Nephron progenitor cell (in vitro differentiated cells): ENCODE measurements at places on chromosomes 6 and 20.

- DNase-seq: peak; percentile 7
Observed at GRCh38 chr20:15930311-15931305, 642.6 kb downstream of the KIF16B start.

DNA sequence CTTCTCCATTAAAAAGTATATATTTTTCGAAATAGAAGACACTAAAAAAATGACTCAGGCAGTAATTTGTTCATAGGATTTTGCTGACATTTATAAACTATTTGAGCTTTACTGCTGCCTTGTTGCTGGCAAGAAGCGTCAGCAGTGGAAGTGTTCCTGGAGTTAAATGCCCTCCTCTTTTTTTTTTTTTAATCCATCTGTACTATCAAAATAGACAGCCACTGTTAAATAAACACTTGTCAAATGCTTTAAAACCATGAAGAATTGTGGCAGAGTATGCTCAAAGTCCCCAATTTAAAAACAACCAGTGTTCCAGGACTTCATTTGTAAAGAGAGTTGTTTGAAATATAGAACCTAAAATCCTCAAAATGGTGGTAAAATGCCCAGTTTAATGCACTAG lies 253.8 kb downstream of the NKAIN2 start:
- DNase-seq: no peak

GRCh38 chr6:160765412-160765811 lies 63.4 kb downstream of the PLG start:
- no peak for DNase-seq

- DNase-seq: no peak
Observed at GRCh38 chr6:114169763-114170162, 173.1 kb downstream of the HS3ST5 start.

DNA sequence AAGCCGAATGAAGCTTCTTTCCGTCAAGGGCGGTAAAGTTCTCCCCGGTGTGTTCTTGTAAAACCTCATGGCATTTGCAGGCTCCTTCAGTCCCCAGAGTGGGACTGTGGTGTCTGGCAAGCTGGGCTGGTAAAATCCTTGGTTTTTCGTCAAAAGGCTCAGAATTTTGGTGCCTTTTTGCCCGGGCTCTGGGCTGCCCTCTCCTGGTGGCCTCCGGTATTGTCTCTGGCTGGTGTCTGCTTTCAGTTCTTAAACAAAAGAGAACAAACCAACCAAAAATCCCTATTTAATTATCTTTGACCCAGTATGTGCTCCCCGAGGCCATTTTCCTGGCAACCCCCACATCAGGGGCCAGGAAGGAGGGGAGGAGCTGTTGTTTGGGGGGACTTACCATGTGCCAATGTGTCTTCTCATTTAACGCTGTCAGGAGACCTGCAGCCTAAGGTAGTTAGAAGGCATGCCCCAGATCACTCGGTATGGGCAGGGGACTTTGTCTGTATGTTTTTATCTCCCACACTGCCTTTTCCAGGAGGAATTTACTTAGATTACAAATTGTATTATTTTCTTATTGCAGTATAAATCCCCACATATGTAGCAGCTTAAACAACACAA lies 11.1 kb downstream of the CDH4 start:
- DNase-seq: peak; percentile 63

DNA sequence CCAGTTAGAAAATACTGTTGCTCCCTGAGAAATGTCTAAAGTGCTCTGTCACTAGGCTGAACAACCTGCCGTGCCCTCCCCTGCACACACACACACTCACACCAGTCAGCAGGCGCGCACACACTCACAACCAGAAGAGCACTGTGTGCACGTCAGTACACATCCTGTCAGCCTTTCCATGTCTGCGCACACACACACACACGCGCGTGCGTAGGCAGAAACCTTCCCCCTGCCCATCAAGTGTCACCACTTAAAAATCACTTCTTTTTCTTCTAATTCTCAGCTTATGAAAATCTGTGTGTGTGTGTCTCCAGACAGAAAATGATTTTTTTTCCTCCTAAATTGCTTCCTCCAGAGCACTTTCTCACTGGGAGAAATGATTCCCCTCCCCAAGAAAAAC lies 100.3 kb downstream of the EDN3 start:
- no peak for DNase-seq

- DNase-seq: no peak
Observed at GRCh38 chr6:26561533-26562466, 23.6 kb downstream of the HMGN4 start.

DNA sequence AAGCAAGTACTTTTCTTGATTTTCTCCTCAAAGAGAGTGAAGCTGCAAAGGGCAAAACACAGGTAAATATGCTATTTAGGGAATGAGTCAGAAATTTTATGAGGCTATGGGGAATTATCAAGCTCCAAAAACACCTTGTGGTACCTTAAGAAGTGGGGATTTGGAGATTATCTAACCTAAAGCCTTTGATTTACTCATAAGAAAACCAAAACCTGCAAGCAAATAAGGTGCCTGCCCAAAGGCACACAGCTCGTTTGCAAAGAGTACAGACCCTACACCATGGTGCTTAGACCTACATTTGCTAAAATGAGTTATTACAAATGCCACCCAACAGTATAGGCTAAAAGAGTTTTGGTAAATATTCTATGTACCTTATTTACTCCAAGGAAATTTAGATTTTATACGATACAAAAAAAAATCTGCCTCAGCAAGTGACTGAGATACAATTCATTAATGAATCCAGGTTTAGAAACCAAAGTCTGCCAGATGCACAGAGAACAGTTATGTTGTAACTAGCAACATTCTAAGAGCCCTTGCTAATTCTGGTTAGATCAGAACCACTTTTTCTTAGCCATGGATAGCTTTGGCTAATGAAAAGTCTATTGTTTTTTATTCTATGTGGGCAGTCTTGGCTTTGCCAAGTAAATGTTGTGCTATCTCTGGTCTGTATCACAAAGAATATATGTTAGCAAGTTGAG lies 101.5 kb downstream of the KHDC1L start:
- no peak for DNase-seq

DNA sequence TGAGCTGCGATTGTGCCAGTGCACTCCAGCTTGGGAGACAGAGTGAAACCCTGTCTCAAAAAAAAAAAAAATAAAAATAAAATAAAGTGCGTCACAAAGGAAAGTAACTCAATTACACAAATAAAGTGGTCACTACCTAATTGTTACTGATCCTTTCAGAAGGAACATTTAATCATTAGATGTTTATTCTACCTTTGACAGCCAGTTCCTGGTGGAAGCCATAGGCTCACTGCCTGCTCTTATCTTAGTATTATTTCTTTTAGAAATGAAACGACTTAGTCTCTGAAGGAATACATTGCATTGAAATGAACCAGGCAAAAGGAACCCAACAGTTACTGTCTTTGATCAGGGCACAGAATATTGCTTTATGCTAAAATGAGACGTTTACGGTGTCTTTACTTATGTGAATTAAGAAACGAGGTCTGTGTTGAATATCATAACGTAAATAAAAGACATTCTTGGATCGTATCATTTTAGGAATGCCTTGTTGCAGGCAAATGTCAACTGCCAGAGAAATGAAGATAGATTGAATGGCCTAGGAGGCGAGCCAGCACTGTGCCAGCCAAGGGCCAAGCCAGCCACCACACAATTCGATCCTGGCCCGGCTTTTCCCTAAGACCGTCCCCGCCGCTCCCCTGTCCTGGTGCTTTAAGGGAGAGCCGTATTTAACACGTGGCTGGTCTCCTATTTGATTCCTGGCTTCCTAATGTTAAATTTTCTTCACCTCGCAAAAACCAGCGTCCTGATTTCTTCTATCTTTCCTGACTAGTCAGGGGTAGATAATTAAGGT lies 136.7 kb upstream of the GMDS start:
- no peak for DNase-seq

DNA sequence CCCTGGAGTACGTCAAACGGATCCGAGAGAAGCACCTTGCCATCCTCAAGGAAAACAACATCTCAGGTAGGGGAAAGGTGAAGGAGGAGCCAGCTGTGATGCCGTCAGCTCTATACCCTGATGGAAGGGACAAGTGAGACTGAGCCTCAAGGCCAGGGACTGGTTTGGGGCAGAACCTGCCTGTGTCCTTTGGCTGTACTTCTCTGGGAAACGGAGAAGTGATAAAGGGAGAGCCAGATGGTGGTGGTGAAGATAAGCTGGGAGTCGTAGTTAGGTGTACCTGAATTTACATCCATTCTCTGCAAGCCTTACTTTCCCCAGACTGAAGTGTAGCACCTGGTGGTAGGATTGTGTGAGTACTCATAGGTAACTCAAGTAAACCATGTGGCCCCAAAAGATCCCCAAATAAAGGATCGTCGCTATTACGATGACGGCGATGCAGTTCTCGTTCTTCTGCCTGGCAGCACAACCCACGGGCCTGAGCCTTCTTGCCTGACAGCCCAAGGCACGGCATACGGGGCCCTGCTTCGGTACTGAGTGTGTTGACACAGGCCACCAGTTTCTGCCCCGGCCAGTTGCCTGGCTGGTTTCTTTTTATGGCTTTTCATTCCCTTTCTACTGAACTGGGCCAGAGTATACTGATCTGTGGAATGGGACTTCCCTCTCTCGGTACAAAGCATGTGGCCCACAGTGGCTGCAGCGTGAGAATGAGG lies 10.6 kb downstream of the PCIF1 start:
- no peak for DNase-seq

GRCh38 chr6:112384511-112384910 lies 37.4 kb downstream of the RFPL4B start:
- no peak for DNase-seq
